Epithelial cell of esophagus (primary cell): ENCODE measurements at places on chromosomes 5 and 9.

- no peak for DNase-seq
These were observed 186.8 kb downstream of the HSPA4 start for GRCh38 chr5:133238426-133239205.

GRCh38 chr5:33300209-33300742, 140.5 kb upstream of the TARS1 start:
- no peak for DNase-seq

GRCh38 chr5:141430332-141431113, at the start of gene PCDHGA12:
Gene PCDHGA12, plus strand, starts transcription at chr5:141430507. Its CDS starts 253 bp downstream, at chr5:141430760.
- peak; percentile 77 for DNase-seq

GRCh38 chr5:151178372-151178771, 20.8 kb upstream of the ANXA6 start:
- no peak for DNase-seq

DNA sequence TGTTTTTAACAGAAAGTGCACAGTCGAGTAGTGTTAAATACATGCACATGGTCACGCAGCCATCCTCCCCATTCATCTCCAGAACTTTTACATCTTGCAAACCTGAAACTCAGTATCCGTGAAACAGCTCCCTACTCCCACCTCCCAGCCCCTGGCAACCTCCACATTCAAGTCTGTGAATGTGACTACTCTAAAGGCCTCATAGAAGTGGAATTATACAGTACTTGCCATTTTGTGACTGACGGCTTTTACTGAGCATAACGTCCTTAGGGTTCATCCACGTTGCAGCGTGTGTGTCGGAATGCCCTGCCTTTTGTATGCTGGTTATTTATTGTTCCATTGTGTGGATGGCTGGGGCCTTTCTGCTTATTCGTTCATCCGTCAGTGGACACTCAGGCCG, 35.8 kb downstream of the USP20 start:
- no peak for DNase-seq

DNA sequence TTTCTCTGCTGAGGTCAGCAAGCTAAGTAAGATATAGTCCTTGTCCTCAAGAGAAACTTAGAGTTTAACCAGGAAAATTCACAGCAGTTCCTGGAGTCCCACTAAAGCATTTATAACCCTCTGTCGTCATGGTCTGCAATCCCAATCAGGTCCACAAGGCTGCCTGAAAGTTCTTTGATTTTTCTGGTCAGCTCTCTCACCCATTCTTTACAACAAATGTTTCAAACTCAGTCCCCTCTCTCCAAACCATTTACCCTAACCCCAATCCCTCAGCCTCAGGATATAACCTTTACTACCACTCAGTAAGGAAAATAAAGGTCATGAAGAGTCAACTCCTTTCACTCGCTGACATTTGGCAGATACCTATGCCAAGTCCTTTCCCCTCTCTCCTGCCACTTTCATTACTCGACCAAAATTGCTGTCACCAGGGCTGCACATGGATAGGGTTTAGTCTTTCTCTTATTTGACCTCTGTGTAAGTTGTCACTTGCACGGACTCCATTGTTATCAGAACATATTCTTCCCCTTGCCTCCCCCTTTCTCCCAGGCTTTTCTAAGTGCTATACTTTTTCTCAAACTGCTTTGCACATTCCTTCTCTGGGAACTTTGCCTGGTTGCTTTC, 936.6 kb downstream of the NR2F1-AS1 start:
- DNase-seq: no peak
